Esophagus squamous epithelium (tissue), 5 donors: ENCODE measurements at places on chromosomes 1 and 21.

GRCh38 chr1:69673321-69673720 lies 105.6 kb downstream of the LRRC7 start:
- no peak for DNase-seq

- DNase-seq: no peak
These were observed 1878.0 kb downstream of the MRPL39 start for GRCh38 chr21:23729331-23729730.

DNA sequence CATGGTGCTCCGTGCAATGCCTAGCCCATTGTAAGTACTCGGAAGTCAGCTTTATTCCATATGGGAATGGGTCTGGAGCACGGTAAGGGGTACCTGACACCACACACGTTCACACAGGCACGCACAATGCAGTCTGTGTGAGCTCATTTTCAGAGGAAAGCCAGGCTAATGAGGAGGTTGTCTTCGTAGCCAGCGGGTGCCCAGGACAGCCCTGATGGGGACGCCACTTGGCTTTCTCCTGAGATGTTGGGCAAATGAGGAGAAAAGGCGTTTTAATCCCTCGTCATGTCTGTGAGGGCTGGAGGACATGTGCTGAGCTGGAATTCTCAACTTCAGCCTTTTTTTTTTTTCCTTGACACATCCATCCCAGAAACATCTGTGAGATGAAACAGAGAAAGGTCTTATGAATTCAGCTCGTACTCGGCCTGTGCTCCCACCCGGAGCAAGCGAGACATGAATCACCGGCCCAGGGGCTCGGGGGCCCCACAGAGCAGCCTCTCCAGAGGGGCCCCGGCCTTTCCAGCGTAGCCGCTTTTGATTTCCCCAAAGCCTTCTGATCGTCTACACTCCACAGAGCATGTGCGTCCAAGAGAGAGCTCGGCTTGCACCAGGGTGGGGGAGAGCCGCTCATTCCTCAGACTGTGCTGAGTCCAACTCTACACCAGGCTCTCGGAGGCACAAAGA lies 125.1 kb downstream of the EPHB2 start:
- no peak for DNase-seq

GRCh38 chr1:243712941-243713340 lies 137.1 kb downstream of the AKT3 start:
- no peak for DNase-seq

DNA sequence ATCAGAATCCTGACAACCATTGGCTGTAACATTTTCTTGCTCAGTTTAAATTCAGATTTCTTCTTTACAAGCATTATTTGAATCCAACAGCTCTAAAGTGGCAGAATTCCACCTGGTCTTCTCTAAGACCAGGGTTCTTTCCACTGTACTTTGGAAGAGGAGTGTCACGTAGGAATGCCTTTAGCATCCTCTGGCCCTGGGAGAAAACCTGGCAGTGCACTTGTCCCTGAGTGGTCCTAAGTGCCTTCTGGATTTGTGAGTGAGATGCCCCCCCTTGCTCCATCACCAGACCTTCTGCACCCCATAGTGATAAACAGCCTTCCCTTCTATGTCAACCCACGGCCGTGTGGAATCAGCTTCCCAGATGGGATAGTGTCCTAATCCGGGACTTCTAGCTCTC lies 57.1 kb upstream of the NHLH2 start:
- no peak for DNase-seq

DNA sequence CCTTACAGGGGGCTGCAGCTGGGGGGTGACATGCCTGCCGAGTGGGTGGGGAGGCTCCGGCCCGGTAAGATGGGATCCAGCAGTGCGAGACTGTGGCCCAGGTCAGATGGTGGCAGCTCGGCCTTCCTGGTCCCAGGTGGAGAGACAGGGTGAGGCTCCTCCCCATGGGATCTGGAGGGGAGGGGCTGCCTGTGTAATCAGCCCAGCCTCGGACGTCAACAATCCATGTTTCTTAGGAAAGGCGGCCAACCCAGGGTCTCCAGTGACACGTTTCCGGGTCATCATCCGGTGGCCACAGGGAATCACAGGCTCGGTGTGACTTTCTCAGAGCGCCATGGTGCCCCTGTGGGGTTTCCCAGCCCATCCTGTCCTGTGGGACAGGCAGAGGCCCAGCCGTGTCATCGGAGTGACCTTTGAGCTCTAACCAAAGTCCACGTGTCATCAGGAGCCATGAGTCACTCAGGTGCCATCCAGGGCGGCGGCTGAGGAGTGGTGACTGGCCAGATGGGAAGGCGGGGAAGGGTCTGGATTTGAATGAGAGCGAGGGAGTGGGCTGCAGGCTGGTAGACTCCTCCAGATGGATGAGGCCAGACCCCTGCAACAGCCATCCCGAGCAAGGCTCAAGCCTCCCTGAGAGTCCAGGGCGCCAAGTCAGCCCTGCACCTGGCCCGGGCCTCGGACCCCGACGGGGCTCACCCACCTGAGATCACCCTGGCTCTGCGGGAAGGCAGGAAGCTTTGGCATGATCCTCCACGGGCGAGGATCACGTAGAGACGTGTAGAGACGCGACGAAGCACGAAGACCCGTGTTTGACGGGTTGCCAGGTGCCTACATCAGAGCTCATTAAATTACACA lies 6.6 kb upstream of the HES4 start:
- no peak for DNase-seq

- no peak for DNase-seq
These were observed 12.7 kb downstream of the TTC22 start for GRCh38 chr1:54788459-54788858.

GRCh38 chr1:91569411-91570119 lies 68.9 kb downstream of the CDC7 start:
- DNase-seq: no peak

DNA sequence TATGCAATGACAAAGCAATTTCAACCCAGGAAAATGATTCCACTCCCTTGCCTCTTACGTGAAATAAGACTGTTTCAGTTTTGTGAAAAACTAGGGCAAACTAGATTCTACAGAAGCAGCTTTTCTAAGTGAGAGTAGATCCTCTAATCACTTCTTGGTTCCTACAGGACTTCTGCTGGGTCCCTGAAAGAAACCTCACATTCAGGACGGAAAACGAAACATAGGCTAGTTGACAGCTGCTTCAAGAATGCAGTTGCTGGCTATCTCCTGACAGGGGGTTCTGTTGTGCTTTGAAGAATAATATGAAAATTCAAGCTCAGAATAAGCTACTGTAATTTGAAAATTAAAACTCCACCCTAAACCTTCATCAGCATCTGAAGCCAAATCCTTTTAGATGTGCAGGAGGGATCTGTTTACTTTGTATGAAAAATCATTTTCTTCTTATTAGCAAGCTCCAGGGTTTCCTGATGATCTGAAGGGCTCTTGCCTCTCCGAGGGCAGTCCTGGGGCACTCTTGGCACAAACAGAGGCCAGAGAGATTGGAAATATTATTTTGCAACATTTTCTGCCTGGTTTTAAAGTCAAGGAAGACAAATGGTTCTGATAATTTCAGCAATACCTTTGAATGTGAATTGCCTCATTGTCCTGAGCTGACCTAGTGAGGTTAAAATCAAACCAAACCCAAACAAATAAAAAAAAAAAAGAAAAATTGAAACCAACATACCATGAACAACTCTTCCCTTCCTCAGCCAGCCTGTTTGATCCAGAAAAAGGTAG lies 55.0 kb downstream of the NTMT2 start:
- no peak for DNase-seq

DNA sequence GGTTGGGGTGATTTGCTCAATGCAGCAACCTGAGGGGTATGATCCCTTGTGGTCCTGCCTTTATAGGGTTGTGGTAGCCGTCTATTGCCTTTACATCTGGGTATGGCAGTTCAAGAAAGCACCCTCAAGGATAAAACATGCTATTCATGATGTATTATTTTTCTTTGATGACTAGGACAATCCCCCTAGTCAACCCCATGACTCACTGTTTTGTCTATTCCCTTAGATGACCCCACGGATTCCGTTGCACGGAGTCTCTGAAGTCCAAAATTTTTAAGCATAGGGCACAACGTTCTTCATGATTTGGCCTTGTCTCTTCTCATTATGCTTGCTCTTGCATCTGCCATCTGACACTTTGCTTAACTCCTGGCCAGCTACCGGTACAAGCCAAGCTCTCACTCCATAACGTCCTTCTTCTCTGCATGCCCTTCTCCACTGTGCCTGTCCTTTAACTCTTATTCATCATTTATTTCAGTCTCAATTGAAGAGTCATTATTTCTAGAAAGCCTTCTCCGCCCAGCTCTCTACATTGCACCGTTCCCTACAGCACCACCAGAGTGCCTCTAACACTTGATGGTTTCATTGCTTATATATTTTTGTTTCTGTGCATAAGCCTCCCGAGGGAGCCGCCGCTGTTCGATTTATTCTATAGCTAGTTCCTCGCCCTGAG lies 838 bp upstream of the DISP1 start:
- no peak for DNase-seq

DNA sequence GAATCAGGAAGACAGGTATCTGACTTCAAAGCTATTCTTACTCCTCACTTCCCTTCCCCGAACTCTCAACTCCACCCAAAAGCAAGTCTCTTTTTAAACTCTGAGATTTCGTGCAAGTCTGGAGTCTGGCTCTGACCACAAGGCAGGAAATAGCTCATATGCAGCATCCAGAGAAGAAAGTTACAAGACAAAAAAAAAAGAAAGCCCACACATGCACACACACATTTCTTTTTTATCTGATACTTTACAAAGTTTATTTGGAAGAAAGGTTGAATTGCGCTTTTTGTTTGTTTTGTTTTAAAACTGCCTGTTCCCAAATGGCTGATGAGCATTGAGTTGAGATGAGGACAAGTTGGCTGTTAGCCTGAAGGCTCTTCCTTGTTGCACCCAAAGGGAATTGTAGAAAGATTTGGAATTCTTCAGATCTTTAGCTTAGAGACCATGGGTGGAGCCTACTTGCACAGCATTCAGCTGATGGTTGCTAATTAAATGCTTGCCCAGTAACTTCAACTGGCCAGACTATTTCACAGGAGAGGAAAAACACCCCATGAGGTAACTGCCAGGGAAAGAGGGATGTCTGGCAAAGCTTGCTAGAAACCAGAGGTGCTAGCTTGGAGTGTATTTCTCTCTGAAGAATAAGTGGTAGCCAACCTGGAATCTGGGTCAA lies 490.3 kb downstream of the TTLL7 start:
- DNase-seq: no peak
